Lower lobe of right lung (tissue), 2 donors: ENCODE measurements at places on chromosomes 1 and 21.

GRCh38 chr1:62076286-62076685 lies 118.4 kb upstream of the L1TD1 start:
- DNase-seq, result no peak

GRCh38 chr1:218547957-218548730 lies 203.0 kb downstream of the TGFB2 start:
- DNase-seq, result no peak

DNA sequence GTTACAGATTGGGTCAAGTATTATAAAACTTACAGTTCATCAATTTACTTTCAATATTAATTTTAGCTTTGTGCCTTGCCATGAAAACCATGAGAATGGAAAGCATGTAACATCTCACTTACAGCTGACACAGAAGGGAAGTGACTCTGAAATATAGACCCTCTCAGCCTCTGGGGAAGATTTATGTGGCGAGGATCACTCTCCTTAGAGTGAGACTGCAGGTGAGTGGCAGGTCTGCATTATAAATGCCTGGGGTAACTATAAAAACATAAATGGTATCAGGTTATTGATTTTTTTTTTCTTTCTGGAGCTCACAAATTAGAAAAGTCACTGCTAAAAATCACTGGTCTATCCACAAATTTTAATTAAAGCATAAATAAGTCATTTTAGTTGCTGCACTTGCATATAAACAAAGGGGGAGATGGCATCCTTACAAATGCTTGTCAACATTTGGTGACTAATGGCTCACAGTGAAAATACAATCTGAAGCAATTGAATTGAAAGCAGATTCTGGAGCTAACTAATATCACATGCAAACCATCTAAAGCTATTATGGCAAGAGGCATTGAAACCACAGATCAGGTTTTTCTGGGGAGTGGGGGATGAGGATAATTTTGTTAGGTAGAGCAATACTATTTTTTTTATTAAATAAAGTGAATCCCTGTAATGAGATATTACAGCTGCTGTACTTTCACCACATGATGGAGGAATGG lies 200.9 kb downstream of the TM2D1 start:
- no peak for DNase-seq

GRCh38 chr1:37858931-37859506 lies 373 bp downstream of the MTF1 start:
- DNase-seq, result no peak

DNA sequence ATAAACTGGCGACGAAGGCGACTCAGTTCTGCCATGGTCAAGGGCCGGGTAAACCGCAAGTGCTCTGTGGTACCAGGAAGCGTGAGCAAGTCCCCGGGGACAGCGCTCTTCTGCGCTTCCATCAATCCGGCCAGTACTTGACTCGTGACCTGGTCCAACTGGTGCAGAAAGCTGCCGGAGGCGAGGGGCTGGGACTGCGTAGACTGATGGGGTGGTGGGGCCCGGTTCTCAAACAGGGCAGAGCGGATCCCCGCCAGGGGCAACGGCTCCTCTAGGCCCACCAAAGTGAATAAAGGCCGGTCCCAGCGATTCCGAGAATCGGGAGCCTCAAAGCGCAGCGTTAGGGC lies 852 bp downstream of the KTI12 start:
- peak; percentile 55 for DNase-seq
